ENCODE measurements at places on chromosomes 2 and 18.

GRCh38 chr18:26489881-26490280 is 58.5 kb downstream of the KCTD1 start:
- no peak for DNase-seq

- no peak for DNase-seq
Measured at GRCh38 chr2:172094294-172095145, 8.2 kb downstream of the DLX2 start.

DNA sequence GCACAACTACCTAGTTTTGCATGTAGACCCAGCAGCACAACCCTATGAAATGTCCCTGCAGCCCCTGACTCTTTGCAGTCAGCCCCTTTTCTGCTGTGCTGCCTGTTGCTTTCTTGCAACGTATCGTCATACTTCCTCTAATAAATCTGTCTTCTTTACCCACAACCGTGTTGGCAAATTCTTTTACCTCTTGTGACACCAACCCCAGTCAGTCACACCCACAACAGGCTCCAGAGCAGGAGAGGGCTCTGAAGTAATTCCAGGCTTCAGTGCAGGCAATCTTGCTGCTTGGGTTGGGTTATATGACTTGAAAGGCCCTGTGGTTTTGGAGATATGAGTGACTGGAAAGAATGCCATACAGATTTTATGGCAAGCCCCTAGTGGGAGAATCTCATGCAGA is 79.1 kb upstream of the KCNH7 start:
- no peak for DNase-seq

DNA sequence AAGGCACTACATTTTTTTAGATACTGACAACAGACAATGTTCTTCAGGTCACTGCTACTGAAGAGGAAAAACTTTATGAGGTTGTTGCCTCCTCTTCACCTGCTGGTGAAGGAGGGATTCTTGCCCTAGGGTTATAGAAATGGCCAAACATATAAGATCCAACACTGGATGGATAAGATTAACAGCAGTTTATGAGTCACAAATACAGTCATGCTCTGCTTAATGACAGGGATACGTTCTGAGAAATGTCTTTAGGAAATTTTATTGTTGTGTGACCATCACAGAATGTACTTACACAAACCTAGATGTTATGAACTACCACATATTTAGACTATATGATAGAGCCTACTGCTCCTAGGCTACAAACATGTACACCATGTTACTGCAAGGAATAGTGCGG is 57.4 kb upstream of the AMMECR1L start:
- DNase-seq: no peak

GRCh38 chr18:39434223-39434920 is 1868.8 kb upstream of the CELF4 start:
- no peak for DNase-seq

DNA sequence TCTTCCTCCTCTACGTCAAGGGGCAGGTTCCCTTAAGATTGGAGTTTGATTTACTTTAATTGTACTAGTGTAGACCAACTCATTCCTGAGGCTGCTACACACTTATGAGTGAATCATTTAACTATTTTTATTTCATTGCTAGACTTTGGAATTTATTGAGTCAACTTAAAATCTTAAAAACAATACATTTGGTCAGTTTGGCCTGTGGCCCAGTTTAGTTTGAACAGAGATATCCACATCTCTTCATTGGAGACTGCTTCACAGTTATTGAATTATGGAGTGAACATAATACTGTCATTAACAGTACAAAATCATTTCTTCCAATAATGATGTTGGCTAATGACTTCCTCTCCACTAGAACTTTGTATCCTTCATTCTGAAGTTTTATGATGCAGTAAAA is 34.5 kb upstream of the STPG4 start:
- DNase-seq: no peak

GRCh38 chr2:219778189-219778588 is 150.8 kb downstream of the SLC4A3 start:
- DNase-seq: no peak

DNA sequence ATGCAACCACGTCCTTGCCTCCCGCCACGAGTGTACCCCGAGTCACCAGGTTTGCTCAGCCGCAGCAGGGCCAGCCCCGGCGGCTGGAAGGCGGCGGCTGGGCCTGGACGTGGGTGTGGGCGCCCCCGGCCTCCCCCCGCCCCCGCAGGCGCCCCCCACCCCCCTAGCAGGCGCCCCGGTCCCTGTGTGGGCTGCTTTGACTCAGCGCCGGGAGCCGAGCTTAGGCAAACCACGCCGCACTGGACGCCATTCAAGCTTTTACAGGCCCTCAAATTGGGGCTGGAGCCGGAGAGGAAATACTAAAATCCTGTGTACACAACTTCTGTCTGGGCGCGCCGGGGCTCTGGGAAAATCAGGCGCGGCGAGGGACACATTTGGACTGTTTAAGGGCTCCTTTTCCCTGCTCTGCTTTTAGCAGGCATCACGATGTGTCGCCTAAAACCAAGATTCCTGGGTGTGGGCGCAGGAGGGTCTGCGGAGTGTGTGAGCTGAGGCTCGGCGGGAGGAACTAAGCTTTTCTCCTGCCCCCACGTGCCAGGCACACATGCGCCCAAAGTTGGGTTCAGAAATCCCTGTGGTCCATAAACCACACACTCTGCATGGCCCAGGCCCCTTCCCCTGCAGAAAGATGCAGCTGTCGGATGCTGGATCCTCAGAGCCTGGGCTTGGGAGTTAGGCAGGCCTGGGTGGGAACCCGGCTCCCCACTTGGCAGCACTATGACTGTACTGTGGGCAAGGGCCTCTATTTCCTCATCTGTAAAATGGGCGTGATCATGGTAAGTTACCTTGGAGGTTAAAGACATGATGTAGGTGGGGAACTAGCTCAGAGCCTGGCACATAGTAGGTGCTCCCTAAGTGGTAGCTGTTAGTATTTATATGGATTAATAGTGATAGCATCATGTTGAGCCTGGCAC is 57.6 kb downstream of the ATOH8 start:
- no peak for DNase-seq

DNA sequence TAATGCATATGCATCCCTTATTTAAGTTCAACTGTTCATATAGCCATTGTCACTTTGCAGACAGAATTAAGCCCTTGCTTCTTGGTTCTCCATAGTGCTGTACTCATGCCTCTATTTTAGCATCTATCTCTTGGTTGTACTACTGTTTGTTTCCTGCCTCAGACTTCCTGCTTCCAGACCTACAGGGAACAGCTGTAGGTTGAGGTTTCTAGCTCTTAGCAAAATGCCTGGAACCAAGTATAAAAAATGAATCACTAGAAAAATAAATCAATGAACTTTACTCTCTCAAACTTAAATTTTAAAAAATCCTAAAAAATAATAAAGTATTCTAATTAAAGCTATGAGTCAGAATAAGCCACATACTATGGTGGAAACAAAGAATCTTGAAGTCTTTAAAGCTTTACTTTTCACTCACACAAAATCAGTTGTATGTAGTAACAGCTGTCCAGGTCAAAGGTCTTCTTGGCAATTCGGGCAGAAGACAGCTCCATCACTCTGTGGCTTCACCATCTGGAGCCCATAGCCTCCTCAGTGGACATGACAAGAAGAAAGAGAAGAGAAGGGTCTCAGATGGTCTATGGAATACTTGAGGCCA is 1228.1 kb upstream of the GYPC start:
- no peak for DNase-seq

DNA sequence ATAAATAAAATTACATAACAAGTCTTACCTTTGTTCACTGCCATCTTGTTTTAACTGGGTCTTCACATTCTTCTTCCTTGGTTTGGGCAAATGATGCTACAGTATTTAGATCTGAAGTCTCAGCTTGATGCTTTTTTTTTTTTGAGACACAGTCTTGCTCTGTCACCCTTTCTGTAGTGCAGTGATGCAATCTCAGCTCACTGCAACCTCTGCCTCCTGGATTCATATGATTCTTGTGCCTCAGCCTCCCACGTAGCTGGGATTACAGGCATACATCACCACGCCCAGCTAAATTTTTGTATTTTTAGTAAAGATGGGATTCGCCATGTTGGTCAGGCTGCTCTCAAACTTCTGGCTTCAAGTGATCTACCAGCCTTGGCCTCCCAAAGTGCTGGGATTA is 53.2 kb upstream of the MAT2A start:
- DNase-seq: no peak

DNA sequence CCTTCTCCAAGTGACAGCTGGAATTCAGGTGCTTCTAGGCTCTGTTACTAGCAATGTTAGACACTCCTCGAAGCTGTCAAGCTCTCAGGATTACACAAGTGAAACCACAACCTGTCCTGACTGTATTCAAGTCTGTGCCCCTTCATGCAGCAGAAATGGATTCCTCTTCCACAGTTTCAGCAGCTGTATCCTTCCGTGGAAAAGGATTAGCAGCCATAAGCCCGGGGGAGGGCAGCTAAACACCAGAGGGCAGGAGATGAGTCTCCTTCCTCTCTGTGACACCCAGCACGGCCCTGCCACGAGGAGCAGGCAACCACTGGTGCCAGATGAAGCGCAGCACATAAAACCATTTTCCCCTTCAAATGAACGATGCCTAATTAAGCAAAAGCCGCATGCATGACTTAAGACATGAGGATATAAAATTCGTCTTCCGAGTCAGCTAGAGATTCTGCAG is 1.2 kb downstream of the ST3GAL5 start:
- no peak for DNase-seq

- no peak for DNase-seq
Measured at GRCh38 chr2:28310107-28310506, 82.6 kb upstream of the FOSL2 start.

GRCh38 chr2:189183170-189183569 is 3.6 kb upstream of the COL5A2 start:
- DNase-seq: no peak

GRCh38 chr2:75710220-75710576 is 517 bp downstream of the GCFC2 start:
- no peak for DNase-seq

DNA sequence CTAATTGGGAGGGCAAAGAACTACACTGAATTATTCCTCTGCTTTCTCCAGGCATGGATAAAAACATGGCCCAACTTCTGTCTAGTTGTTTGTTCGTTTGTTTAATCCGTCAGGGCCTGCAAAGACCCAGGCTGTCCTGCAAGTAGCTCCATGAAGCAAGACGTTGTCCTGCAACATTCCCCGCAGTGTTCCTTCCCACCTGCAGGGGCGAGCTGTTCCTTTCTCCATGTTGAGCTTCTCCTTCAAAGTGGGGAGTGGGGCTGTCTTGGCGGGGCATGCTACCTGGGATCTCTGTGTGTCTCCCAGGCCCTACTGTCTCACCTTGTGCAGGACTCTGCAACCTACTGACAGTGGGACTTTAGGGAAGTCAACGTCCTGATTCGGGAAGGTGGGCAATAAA is 264.0 kb upstream of the SMIM21 start:
- no peak for DNase-seq

- DNase-seq: no peak
Measured at GRCh38 chr2:70779911-70780545, 10.4 kb downstream of the FIGLA start.

GRCh38 chr2:33336036-33336625 is 140.3 kb upstream of the RASGRP3 start:
- no peak for DNase-seq

DNA sequence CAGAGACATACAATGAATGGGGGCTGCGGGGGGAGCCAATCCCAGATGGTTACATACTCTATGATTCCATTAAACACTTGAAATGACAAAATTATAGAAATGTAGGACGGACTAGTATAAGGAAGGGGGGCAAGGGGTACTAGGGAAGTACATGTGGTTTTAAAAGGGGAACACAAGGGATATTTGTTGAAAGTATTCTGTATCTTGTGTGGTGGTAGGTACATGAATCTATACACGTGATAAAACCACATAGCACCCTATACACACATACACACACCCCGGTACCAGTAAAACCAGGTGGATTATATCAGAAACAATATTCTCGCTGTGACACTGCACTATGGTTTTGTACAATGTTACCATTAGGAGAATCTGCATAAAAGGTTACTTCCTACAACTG is 45.4 kb downstream of the ASXL2 start:
- no peak for DNase-seq

- DNase-seq: no peak
Measured at GRCh38 chr2:187989925-187990623, 301.6 kb upstream of the GULP1 start.

DNA sequence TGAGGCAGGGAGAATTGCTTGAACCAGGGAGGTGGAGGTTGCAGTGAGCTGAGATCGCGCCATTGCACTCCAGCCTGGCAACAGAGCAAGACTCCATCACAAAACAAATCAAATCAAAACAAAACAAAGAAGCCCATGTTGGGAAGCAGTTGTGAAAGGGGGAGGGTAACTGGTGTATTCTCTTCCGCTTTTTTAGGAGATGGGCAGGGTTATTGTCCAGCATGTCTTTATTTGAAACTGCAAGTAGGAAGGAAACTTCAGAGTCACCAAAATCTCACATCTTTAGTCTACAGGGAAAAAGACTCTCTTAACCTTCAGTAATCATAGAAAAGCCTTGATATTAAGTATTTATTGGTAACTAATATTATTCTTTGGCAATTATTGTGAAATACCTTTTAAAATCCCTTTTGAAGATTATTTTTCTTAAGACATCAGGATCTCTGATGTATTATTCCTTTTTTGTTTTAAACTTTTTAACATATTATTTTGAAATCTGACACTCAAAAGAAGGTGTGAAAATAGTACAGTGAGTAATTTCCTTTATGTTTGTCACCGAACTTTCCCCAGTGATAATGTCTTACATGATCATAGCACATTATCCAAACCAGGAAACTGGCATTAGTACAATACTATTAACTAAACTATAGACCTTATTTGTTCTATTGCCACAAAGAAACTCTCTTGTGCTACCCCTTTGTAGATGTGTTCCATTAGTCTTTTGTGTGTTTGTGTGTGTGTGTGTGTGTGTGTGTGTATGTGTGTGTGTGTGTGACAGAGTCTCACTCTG is 84.3 kb upstream of the LTBP1 start:
- DNase-seq: no peak

DNA sequence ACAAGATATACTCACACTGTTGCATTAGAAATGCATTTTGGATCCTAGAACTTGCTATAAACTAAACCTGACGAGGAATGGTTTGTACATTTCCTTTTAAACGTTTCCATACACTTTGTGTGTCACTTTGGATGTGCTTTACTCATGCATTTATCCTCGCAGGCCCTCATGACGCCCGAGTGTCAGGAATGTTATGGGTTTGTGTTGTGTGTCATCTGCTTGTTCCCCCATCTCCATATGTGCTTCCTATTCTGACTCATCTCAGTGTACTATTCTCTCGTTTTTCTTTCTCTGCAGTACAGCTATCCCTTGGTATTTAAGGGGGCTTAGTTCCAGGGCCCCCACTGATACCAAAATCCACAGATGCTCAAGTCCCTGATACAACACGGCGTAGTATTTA is 121.5 kb upstream of the RASGRP3 start:
- no peak for DNase-seq

GRCh38 chr18:58552057-58552461 is 76.8 kb downstream of the ALPK2 start:
- DNase-seq: no peak

All from stimulated activated CD8-positive, alpha-beta memory T cell treated with anti-CD3 and anti-CD28 coated beads, Interleukin-7, amount 100 ng/mL, for 1 hour (primary cell).